ENCODE measurements at places on chromosomes 16 and 17.
A peak's percentile ranks its signal among the peaks of the same experiment; 100 is the strongest.

- DNase-seq, result no peak
Measured at GRCh38 chr17:45861165-45861564, 16.5 kb downstream of the SPPL2C start.

DNA sequence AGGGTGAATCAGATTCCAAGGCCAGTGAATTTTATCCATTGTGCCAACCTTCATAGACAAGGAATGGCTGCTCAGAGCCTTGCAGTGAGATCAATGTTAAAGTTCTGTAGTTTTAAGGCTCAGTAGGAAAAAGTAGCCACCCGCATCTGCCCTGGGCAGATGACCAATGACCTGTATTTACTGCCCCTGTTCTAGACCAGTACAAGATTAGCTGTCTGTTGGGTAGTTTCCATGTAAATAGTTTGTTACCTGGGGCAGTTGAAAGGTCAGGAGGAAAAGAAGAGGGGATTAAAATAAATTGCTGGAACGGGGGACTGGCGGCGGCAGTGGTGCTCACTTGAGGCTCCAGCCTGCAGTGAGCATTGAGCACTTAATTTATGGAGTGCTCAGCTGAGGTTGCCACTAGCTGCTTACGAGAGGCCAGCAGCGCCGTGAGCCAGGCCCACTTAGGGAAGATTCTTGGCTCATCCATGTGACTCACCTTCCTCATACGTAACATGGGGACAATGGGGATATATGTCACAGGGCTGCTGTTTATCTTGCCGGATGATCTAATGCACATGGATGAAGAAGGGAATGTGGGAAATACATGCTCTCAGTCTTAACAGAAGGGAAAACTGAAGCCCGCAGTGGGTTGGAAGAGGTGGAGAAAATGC, 10.7 kb upstream of the NOS2 start:
- no peak for DNase-seq

DNA sequence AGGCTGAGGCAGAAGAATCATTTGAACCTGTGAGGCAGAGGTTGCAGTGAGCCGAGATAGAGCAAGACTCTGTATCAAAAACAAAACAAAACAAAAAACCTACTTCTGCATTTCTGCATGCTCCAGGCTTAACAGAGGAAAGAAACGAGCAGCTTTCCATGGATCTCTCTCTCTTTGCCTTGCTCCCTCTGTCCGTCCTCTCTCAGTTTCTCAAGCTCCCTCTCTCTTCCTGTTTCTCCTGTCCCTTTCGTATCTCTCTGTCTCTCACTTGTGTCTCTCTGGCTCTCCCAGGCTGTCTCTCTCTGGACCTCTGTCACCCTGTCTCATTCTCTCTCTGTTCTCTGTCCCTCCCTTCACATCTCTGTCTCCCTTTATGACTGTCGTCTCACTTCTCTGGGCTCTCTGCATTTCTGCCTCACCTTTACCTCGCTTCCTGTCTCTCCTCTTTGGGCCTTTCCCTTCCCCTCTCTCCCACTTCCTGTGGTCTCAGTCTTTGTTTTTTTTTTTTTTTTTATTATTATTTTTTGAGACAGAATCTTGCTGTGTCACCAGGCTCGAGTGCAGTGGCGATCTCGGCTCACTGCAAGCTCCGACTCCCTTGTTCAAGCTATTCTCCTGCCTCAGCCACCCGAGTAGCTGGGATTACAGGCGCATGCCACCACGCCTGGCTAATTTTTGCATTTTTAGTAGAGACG, 4.1 kb upstream of the PITPNA start:
- no peak for DNase-seq

DNA sequence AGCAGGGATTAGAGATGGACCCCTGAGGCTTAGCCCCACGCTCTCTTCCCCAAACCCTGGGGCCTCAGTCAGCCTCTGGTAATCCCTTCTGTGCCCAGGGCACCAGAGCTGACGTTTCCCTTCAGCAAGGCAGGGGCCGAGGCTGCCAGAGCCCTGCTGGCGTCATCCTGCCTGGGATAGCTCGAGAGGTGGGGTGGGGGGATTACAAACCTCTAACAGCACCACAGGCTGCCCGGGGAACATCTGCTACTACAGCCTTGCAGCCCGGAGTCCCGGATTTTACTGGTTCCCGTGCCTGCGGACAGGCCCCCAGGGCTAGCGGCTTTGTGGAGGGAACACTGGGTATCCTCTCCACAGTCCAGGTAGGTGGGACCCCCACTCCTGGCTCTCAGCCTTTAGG, at the start of gene AANAT:
Gene AANAT (plus strand): TSS at position 238 of the 400 bp plus-strand sequence. CDS start 1,144 bp downstream, outside the sequence.
- DNase-seq, result no peak

GRCh38 chr17:78882540-78883088, 20.4 kb downstream of the CEP295NL start:
- DNase-seq, result peak; percentile 51

GRCh38 chr17:80414508-80414802, 512 bp upstream of the ENDOV start:
- no peak for DNase-seq

- DNase-seq, result peak; percentile 19
Measured at GRCh38 chr16:12573730-12574383, 229.8 kb downstream of the CPPED1 start.

- no peak for DNase-seq
Measured at GRCh38 chr17:67577429-67578141, 140.2 kb upstream of the NOL11 start.

- DNase-seq, result no peak
Measured at GRCh38 chr17:80637048-80637781, 92.6 kb downstream of the RPTOR start.

GRCh38 chr16:72921106-72921505, 126.8 kb downstream of the ZFHX3 start:
- peak; percentile 76 for DNase-seq

DNA sequence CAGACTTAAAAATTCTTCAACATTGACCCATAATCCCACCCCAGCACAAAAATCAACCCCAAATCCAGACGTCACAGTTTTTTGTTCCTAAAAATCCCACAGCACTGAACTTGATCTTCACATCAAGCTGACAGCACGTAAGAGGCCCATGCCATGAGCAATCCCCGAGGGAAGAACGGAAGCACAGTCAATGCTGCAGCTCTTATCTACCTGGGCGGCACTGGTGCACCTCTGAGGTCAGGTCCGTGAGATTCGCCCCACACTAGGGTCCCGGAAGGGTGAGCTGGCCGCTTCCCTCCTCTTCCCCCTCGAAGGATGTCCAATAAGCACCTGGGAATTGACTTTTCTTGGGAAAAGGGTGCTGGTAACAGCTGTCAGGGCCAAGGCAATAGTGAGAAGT, 11.3 kb upstream of the ITGAE start:
- no peak for DNase-seq

Data from inflammatory macrophage (primary cell).